Mammary epithelial cell (primary cell): ENCODE measurements at places on chromosomes 6 and 20. TPM values are rescaled to one million over a fixed set of nuclear protein-coding genes. Genes with fewer than 3 reads are reported as not detected.

ANGPT4 gene
- 0.07 TPM in 1 of 2 replicates, not detected in the other for total RNA-seq

RUNX2 gene
- total RNA-seq, result 5.2 and 5.4 TPM in 2 replicates

CALHM5 gene
- total RNA-seq, result 0.05 TPM in 1 of 2 replicates, not detected in the other

ADISSP gene
- total RNA-seq, result 54.9 and 59.9 TPM in 2 replicates

LAMP5 gene
- not detected for total RNA-seq
